ENCODE measurements at places on chromosomes 16 and 17.

DNA sequence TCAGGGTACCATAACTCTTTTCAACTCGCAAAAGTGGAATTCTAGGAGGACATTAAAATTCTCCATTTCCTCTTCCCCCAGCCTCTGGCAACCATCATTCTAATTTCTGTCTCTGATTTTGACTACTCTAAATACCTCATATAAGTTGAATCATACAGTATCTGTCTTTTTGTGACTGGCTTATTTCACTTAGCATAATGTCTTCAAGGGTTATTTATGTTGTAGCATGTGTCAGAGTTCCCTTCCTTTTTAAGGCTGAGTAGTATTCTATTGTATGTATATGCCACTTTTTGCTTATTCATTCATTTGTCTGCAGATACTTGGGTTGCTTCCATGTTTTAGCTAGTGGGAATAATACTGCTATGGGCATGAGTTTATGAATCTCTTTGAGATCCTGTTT, 12.0 kb downstream of the RNF135 start:
- no peak for DNase-seq

DNA sequence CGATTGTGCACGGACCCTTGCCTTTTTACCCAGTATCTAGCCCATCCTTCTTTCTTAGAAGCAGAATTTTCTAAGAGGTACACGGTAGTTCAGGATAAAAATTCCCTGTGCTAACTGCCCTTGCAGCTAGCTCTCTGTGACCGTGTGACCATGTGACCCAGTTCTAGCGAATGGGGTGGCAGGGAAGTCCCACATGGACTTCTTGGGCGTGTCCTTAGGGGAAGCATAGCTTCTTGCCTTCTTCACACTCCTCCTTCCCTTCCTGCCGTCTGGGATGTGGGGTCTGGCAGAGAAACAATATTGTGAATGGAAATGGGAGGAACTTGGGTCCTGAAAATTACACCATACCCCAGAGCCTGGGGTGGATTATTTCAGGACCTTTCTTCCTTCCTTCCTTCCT, 670.7 kb downstream of the MAF start:
- DNase-seq = no peak

GRCh38 chr17:47990962-47991731, 20.2 kb downstream of the CDK5RAP3 start:
- DNase-seq = no peak

DNA sequence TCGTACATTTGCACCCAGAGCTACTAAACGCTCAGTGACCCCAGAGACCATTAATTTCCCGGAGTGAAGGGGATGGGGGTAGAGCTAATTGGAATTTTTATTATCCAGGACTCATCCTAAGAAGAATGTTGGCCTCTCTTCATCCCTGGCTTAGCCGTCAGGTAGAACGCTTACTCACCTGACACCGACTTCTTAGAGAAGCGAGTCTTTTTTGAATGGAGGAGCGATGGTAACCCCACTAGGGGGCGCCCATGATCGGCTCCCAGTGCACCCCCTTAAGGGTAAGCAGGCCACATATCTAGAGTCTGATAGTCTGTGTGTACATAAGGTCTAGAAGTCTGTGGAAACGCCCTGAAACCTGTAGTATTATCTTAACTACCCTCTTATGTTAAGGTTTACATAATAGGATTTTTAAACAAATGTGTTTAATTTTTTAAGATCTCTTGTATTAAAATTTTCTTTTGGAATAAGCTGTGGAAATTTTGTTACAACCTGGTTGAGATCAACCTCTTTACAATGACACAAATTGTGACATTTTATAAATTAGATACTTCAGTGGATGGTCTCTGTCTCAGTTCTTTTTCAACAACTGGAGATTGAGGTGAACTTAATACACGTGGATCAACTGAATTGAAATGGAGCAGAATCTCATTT, 229.8 kb downstream of the CPPED1 start:
- DNase-seq = peak; percentile 61

GRCh38 chr17:17880577-17881196, 43.9 kb upstream of the SREBF1 start:
- no peak for DNase-seq

DNA sequence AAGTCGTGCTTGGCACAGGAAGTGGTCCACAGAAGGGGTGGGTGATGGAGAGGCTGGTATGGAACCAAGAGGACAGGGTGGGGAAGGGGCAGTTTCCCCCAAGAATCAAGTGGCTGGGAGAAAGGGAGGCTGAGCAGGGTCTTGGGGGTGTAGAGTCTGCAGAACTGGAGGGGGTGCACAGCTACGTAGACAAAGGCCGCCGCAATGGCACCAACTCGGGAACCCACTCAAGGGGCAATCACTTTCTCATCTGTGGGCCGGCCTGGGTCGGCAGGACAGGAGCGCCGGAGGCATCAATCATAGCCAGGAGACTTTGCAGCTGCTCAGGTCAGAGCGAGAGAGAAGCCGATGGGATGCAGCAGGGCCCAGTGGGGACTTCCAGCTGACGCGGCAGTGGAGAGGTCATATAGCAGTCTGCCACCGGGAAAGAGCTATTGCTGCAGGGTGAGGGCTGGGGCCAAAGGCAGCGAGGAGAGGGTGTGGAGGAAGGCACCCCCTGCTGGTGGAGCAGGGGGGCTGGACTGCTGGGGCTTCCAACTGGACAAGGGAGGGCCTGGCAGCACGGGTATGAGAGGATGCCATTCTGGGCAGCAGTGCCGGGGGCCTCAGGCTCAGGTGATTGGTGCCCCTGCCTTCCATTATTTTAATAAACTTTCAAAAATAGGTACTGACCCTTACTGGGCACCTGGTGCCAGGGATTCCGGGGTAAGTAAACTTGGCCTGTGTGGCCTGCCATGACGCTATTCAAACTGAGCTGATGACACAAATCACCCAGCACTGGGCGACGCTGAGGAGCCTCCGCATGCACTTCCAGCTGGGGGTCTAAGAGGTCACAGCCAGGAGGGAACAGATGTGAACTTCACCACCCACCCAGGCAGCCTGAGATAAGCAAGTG, 52.5 kb upstream of the MTSS2 start:
- no peak for DNase-seq

GRCh38 chr16:69823831-69824563, 61.9 kb downstream of the WWP2 start:
- no peak for DNase-seq

GRCh38 chr17:45227926-45228762, 6.5 kb downstream of the FMNL1 start:
- DNase-seq = no peak

DNA sequence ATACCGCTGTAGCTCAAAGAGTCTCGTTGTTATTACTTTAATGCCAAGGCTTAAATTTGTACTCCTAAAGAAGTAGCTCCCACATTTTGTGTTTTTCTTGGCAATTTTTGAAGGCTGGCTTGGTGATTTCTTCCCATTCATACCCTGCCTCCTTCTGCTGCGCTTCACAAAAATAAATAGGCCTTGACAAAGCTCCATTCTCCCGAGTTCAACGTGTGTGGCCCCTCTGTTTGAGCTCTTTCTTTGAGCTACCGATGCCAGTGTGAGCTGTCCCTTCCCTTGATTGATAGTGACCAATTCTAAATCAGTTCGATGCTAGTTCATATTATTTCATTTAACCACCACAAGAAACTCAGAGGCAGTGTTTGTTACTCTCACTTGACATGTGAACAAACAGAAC, 96.8 kb downstream of the MAP2K6 start:
- DNase-seq = no peak

GRCh38 chr17:75036643-75037268, 10.0 kb downstream of the ATP5PD start:
- no peak for DNase-seq

DNA sequence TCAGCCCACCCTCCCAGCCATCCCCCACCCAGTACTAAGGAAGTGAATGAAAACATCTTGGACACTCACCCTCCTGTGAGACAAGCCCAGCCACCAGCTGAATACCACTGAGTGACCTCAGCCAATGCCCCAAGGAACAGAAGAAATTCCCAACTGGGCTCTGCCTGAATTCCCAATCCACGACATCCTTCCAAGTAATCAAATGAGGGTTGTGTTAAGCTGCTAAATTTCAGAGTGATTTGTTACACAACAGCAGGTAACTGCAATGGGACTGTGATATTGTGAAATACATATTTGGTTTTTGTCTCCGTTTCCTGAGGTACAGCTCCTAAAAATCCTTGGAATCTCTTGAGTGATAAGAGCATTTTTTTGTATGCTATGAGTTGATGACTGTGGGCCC, 578.7 kb upstream of the CDH11 start:
- DNase-seq = no peak

GRCh38 chr16:70250748-70251628, 752 bp downstream of the EXOSC6 start:
- DNase-seq = no peak

- DNase-seq = no peak
These were observed 96.6 kb downstream of the NXN start for GRCh38 chr17:882827-883585.

All from stimulated activated CD8-positive, alpha-beta memory T cell treated with anti-CD3 and anti-CD28 coated beads, Interleukin-7, amount 100 ng/mL, for 24 hours (primary cell).